ENCODE measurements at places on chromosomes 4 and X.

DNA sequence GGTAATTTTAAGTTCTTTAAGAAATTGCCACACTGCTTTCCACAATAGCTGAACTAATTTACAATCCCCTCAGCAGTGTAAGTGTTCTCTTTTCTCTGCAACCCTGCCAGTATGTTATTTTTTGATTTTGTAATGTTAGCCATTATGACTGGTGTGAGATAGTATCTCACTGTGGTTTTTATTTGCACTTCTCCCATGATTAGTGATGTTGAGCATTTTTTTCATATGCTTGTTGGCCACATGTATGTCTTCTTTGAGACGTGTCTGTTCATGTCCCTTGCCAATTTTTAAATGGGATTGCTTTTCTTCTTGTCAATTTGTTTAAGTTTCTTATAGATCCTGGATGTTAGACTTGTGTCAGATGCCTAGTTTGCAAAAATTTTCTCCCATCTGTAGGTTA lies 86.1 kb downstream of the BMP3 start:
- DNase-seq: no peak

DNA sequence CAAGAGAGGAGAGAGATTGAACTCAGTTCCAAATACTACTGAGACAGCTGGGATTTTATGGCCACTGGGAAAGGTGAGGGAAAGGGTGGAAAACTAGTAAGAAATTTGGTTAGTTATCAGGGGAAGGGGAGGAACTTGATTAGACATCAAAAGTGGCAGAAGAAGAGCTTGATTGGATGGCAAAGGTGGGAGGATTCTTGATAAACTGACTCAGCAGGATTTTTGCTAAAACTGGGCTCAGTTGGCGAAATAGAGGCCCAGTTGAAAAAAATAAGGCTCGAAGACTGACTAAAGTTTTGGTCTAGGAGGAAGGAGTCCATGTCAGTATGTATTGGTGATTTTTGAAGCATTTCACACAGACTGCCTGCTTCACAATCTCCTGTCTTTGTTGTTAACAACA lies 10.0 kb downstream of the BEX3 start:
- DNase-seq: no peak

DNA sequence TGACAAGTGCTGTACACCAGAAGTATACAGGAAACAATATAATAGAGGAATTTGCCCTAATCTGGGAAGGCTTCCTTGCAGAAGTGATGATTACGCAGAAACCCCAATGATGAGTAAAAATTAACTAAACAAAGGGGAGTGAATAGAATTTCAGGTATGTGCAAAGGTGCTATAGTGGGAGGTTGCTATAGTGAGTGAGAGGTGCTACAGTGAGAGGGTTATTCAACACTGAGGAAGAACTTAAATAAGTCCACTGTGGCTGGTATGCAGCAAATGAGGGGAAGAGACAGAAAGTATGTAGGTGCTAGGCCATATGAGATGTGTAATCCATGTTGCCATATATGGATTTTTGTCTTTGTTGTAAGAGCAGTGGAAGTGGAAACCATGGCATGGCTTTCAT lies 69.5 kb downstream of the TRIM2 start:
- DNase-seq: no peak

DNA sequence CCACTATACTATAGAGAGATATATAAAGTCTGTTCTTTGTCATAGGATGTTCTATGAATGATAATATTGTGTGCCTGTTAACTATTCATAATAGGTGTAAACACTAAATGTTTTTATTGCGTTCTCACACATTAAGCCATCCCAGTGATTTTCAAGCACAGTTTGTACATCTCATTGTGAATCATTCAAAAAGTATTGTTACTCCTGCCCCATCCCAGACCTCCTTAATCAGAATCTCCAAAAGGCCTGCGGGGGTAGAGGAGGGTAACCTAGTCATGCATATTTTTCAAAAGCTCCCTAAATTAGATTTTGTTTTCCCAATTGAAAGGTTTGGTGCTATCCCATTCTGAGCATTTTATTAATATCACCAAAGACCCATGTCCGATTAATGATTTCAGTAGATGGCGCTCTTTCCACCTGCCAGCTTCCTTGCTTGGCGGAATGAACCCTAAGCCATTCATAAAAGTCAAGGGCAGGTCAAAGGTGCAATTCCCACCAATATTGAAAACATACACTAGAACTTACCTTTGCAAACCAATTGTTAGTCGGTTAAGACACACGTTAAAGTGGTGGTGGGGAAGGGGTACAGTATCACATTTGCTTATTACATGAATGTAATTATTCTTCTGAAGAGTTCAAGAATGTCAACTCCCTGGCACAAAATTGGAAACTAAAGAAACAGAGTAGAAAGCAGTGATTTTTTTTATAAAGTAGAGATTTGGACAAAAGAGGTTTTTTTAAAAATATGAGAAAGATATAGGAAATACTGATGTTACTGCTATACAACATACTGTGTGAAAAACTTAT lies 5.8 kb upstream of the TET2 start:
- no peak for DNase-seq

All from inflammatory macrophage treated with lipopolysaccharide for 1 hour (primary cell).